NCI-H774 (cell line): ENCODE measurements at places on chromosomes 6 and 20.
A peak's percentile ranks its signal among the peaks of the same experiment; 100 is the strongest.

GRCh38 chr6:109527989-109528388 lies 45.0 kb upstream of the ZBTB24 start:
- DNase-seq = no peak

- DNase-seq = peak; percentile 46
Observed at GRCh38 chr20:46406986-46407670, 713 bp upstream of the ELMO2 start.

- DNase-seq = no peak
Observed at GRCh38 chr6:36610041-36610955, 16.1 kb downstream of the SRSF3 start.

DNA sequence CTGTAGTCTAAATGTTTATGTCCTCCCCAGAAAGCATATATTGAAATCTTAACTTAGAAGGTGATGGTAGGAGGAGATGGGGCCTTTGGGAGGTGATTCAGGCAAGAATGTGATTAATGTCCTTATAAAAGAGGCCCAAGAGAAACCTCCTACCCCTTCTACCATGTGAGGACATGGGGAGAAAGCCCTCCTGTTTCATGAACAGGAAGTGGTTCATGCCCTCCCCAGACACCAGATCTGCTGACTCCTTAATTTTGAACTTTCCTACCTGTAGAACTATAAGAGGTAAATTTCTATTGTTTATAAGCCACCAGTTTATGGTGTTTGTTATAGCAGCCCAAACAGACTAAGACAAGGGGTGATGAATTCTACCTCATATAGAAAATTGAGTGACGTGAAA lies 8.7 kb upstream of the ECT2L start:
- no peak for DNase-seq

- DNase-seq = no peak
Observed at GRCh38 chr6:33452496-33452895, 1.9 kb upstream of the ZBTB9 start.

DNA sequence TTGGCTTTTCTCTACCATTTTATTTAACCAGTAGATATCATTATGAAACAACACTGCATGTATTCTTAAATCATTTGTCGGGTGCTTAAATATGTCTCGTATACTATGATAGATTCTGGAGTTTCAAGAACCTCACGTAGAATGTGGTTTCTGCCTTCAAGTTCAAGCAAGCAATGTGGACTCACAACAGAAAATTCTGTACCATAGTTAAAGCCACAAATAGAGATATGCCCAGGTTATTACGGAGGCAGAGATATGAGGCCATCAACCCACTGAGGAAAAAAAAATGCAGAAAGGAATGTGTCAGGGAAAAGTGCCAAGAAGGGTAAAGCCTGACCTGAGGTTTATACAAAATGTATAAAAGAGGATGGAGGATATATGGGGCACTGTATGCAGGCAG lies 109.9 kb downstream of the GFRAL start:
- no peak for DNase-seq

GRCh38 chr6:160226118-160226591 lies 32.5 kb downstream of the SLC22A2 start:
- no peak for DNase-seq

DNA sequence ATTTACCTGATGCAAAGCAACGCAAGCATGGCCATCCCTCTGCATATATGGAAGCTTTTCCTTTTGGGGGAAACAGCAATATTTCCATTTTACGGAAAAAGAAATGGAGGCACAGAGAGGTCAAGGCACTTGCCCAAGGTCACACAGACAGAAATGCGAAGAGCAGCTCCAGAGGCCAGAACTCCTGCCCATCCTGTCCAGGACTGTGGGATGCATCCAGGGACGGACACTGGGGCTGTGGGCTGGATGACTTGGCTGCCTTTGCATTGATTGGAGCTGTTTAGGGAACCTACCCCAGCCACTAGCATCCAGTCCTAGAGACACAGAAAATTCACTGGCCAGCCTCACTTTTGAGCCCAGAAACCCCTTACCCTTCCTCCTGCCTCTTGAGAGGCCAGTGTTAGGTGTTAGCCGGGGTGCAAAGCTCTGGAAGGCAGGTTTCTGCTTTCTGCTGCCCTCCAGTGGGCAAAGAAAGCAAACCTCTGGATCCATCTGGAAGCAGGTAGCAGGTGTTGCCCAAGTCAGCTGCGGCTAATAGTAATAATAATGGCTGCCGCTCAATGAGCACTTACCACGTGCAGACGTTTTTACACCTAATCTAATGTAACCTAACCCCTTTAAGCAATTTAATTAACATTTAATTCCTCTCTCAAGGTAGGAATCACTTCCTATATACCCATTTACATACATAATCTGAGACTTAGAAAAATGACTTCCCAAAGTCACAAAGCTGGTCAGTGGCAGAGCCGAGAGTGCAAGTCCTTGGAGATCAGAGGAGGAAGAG lies 31.7 kb upstream of the CCN5 start:
- peak; percentile 56 for DNase-seq

- no peak for DNase-seq
Observed at GRCh38 chr6:93790981-93791380, 371.6 kb upstream of the EPHA7 start.

- DNase-seq = no peak
Observed at GRCh38 chr20:44702776-44703175, 12.4 kb upstream of the CCN5 start.

- DNase-seq = no peak
Observed at GRCh38 chr20:8805737-8806442, 263.0 kb upstream of the PLCB4 start.

GRCh38 chr6:31717499-31718222 lies 2.5 kb downstream of the LY6G6D start:
- no peak for DNase-seq

- no peak for DNase-seq
Observed at GRCh38 chr6:30844118-30844535, 40.2 kb upstream of the DDR1 start.

DNA sequence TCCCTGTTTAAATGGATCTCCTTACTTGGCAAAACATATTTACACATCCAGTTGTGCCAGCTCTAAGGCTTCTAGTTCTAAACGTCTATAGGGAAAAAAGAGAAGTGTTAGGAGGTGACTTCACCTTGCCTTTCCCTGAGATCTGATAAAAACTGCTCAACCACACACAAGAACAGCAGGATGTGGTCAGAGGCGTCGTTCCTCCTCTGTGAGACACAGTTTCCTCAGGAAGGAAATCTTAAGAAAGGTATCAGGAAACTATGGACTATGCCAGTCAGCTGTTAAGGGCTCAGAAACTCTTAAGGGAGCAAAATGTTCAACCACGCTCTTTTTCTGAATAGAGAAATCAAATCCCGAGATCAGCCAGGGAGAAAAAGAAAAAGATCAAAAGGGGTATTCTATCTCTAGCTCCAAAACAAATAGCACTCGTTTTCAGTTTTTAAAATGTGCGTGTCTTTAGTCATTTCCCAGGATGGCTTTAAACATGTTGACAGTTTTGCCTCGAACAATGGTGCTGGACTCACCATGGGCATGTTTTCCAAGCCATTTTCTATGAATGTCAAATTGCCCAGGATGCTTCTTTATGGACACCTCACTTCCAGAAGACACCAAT lies 154.5 kb downstream of the HACE1 start:
- DNase-seq = no peak

GRCh38 chr6:558959-559358 lies 97.9 kb downstream of the HUS1B start:
- no peak for DNase-seq

- DNase-seq = no peak
Observed at GRCh38 chr20:38673725-38674091, 50.6 kb upstream of the SLC32A1 start.

DNA sequence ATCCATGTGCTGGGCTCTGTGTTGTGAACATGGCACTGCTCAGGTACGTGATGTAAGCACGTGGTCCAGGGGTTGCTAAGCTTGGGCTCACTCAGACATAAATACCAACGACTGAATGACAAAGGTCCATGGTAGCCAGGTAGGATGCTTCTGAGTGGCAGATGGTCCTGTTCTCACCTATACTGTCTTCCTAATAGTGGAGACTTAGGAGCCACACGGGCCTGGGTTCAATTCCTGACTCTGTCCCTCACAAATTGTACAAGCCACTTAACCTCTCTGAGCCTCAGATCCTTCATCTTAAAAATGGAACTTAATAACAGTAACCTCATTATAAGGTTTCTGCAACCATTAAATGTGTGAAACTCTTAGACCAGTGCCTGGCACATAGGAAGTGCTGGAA lies 6.8 kb downstream of the GCM2 start:
- no peak for DNase-seq

DNA sequence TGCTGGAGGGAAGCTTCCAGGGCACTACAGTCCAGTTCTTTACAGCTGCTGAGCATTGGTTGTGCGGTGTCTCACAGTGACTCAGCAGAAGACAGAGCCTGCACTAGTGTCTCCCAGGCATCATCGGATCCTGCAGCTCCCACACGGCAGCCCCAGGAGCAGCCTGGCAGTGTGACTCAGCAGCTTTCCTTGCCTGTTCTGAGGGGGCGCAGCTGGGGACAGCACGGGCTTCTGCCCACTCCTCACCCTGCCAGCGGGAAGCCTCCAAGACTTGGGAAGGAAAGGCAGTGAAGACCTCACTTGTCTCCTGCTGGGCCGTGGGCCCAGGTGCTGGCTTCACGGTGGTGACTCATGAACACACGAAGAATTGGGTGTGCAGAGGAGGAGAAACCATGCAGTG lies 165.4 kb downstream of the SYNDIG1 start:
- DNase-seq = no peak

DNA sequence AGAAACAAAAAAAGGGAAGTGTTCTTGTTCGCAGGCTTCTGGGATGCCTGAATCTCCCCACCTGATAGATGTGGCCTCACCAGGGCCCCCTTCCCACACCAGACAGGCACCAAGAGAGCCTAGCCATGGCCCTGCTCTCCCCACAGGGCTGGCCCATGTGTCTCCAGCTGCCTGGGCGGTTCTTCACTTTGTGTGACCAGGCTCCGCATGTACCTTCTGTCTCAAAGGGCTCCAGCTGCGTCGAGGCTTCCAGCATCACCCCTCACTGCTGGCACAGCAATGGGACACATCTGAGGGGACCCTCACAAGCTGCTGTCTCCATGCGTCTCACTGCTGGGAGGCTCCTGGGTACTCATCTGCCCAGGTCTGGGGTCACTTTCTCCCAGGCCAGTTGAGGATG lies 362.9 kb downstream of the ZFAND3 start:
- no peak for DNase-seq

- no peak for DNase-seq
Observed at GRCh38 chr6:169499848-169500247, 202.0 kb downstream of the WDR27 start.

- no peak for DNase-seq
Observed at GRCh38 chr20:23150304-23151007, 64.3 kb upstream of the CD93 start.

DNA sequence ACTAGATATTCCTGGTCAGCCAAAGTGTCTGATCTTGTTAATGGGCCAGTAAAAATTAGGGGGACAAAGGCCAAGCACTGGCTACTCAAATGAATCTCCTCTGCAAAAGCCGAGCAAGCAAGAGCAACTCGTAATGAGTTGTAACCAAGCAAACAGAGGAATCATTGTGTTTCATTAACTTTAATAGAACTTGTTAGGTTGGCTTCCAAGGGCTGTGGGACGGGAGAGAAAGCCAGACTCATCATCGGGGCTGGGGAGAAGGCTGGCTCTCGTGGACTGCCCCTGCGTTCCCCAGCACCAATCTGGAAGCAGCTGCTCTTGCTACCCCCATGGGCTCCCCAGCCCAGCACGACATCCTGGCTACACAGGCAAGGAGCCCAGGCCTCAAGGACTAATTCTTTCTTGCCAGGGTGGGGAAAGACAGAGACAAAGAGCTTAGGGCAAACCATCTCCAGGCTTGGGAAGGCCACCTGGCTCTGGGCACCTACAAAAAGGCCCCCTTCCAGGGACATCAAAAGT lies 10.5 kb upstream of the SCUBE3 start:
- DNase-seq = no peak

DNA sequence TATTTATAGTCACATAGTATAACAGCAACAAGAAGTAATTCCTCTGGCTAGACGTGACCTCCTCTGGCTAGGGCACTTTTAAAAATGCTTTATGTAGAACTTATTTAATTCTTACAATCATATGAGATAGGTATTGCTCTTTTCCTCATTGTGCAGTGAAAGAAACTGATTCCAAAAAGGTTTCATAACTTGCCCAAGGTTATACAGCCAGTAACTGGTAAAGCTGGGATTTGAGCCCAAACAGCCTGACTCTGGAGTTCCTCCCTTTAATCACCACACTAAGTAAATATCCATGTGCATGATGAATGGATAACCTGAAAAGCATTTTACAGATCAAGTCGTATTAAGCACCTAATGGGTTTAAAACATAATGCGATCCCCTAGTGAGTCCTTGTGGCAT lies 214.6 kb downstream of the PRL start:
- no peak for DNase-seq

- no peak for DNase-seq
Observed at GRCh38 chr6:152118678-152119077, 311.2 kb downstream of the ESR1 start.

DNA sequence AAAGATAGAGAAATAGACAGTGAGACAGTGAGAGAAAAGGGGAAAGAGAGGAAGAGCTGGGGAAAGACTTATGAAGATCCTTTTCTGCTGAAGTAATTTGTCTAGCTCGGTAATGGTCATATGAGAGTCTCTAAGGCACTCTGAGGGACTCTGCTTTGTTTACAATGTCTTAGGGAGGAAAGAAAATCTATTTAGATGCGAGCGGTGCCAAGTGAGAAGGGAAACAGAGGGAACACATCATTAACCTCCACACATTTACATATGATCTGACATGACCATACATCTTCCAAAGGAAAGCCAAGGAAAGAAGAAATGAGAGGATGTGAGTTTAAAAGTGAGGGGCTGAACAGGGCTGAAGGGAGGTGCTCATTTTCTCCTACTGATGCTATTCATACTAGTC lies 862.3 kb upstream of the CITED2 start:
- no peak for DNase-seq

- DNase-seq = no peak
Observed at GRCh38 chr6:147423111-147423510, 85.4 kb upstream of the SAMD5 start.

DNA sequence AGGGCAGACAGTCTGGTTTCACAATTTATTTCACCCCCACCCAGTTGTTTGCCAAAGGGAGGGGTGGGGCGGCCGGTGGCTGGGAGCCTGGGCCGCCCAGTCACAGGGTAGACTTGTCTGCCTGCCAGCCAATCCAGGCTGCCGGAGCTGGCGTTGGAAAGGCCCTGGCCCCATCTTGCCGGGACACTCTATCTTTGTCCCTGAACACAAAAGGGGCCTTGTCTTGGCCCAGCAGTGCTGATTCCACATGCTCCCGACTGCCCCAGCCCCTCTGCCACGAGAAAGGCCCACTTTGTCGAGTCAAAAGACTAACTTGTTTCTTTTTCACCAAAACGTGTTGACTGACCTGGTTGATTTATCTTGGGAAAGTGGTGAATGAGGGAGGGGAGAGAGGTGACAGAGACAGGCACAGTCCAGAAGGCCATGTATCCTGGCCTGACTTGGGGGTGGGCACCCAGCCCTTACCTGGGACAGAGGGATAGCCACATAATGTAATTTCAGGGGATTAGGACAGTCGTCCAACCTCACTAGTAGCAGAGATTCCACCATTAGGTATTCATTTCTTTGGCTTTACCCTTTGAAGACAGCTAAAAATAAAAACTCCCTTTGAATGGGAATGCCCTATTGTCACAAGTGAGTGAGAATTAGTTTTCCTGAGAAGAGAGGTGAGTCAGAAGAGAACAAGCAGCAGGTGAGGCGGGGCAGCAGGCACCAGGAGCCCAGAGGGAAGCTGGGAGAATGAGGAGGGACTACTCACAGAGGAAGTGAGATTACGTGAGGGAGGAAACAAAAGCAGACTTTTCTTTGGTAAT lies 67.0 kb upstream of the SIRPA start:
- no peak for DNase-seq

GRCh38 chr6:107972413-107973096 lies 14.5 kb upstream of the SEC63 start:
- DNase-seq = no peak

GRCh38 chr6:52285177-52286068 lies 881 bp upstream of the MCM3 start:
- no peak for DNase-seq
